ENCODE measurements at places on chromosomes 5 and 9. TPM values are rescaled to one million over a fixed set of nuclear protein-coding genes. Genes with fewer than 3 reads are reported as not detected.

The PCDHGA12 gene
- total RNA-seq = 3.0 TPM

The CATSPER3 gene
- total RNA-seq = 0.61 TPM

The FCN2 gene
- total RNA-seq = not detected

The RANBP17 gene
- total RNA-seq = not detected

The PBX3 gene
- total RNA-seq = 49.2 TPM

The LIFR gene
- total RNA-seq = not detected

The TMEM38B gene
- total RNA-seq = 23.1 TPM

The BASP1 gene
- total RNA-seq = 23.4 TPM

The REXO4 gene
- total RNA-seq = 45.5 TPM

The LCN12 gene
- total RNA-seq = 3.5 TPM

The KCNN2 gene
- not detected for total RNA-seq

The AP3B1 gene
- total RNA-seq = 42.6 TPM

The ENG gene
- total RNA-seq = not detected

The PCA3 gene
- not detected for total RNA-seq

The ADAMTS2 gene
- total RNA-seq = not detected

The JAKMIP2 gene
- 14.5 TPM for total RNA-seq

The PLPPR1 gene
- total RNA-seq = not detected

The PNPLA7 gene
- 8.5 TPM for total RNA-seq

The ROR2 gene
- total RNA-seq = 0.17 TPM

The CARTPT gene
- not detected for total RNA-seq

The OXCT1 gene
- 43.4 TPM for total RNA-seq

The HIGD2A gene
- 145 TPM for total RNA-seq

The UBE2QL1 gene
- total RNA-seq = not detected

The FOXD4L5 gene
- 1.5 TPM for total RNA-seq

The IL5 gene
- not detected for total RNA-seq

The RGS7BP gene
- total RNA-seq = not detected

The PCDHGA7 gene
- total RNA-seq = 5.6 TPM

The HAVCR1 gene
- not detected for total RNA-seq

The ENTPD2 gene
- not detected for total RNA-seq

The PGM5 gene
- total RNA-seq = not detected
